ENCODE measurements at places on chromosomes 11 and 22. TPM values are rescaled to one million over a fixed set of nuclear protein-coding genes. Genes with fewer than 3 reads are reported as not detected.

The RASD2 gene
- 1.5 TPM for total RNA-seq

The BCL2L13 gene
- 54.0 TPM for total RNA-seq

The POLDIP3 gene
- total RNA-seq, result 27.2 TPM

The PATE2 gene
- 1.7 TPM for total RNA-seq

The TLCD5 gene
- total RNA-seq, result 14.0 TPM

The ZFTA gene
- total RNA-seq, result 37.2 TPM

The MS4A7 gene
- total RNA-seq, result 3.5 TPM

The SMDT1 gene
- 14.1 TPM for total RNA-seq

The MMP13 gene
- total RNA-seq, result 0.18 TPM

The GPR83 gene
- 3.6 TPM for total RNA-seq

The MCM5 gene
- 35.8 TPM for total RNA-seq

The EFCAB6 gene
- 6.2 TPM for total RNA-seq

The RBMXL2 gene
- 0.64 TPM for total RNA-seq

The HIRA gene
- 19.7 TPM for total RNA-seq

The TYMP gene
- 2.3 TPM for total RNA-seq

The SMIM38 gene
- total RNA-seq, result 1.4 TPM

Measured in cerebellum (tissue), 4 donors.